SW480 (cell line): ENCODE measurements at places on chromosomes 16 and 17.

DNA sequence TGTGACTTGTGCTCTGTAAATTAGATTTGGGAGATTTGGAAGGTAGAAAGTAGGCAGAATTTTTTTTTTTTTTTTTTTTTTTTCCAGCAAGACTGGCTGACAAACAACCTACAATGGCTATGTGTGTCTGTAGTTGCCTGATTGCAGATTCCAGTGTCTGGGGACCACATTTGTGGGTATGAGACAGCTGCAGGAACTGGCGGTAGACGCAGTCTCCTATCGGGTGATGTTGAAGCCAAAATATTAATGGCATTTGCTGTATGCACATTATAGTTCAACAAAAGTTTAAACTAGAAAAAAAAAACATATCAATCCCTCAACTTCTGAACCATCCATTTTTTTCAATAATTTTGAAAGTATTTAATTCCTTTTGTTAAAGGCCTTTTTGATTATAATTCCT, 665.2 kb downstream of the TOX3 start:
- no peak for DNase-seq

DNA sequence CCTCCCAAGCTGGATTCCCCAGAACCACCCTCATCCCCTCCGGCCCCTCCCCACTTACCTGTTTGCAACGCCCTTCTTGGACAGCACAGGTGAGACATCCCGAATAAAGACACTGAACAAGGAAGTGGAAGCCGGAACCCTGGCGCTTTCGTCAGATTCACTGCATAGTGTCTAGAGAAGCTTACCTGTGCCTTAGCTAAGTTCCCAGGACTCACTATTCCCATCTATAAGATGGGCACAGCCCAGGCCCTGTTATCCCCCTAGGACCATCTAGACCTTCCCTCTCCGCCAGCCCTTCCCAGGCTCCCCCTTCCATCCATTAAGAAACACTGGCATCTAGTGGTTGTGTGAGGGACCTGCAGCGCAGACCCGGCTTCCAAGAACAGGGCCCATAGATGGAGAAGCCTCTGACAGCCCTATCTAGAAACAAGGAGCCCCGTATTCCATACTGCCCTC, 26.9 kb upstream of the RPL38 start:
- DNase-seq: peak; percentile 69

DNA sequence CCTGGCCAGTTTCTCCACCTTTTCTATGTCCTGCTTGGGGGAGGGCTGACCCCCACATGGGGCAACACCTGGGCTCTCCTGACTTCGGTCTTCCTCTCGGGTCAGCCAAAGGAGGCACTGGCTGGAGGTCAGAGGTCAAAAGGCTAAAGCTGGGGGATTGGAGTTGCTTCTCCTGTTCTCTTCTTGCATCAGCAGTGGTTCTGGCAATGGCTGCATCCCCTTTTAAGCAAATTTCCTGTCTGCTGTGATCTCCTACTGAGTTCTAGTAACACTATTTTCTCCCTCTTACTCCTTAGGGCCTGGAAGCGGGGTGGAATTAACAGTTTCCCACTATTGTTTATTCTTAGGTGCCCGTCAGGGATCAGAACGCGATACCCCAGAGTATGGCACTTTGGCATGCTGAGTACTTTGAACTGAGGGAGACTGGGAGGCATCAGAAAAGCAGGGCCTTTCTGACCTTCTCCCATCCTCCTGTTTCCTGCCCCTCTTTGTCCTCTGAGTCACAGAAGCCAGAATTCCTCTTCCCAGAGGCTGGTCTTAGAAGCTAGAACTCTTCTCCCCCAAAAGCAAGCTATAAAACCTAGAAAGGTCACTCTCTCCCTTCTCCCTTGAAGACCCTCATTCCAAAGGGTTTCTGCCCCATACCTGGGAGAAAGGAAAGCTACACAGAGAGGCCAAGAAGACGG, 268.2 kb downstream of the STX8 start:
- DNase-seq: no peak

DNA sequence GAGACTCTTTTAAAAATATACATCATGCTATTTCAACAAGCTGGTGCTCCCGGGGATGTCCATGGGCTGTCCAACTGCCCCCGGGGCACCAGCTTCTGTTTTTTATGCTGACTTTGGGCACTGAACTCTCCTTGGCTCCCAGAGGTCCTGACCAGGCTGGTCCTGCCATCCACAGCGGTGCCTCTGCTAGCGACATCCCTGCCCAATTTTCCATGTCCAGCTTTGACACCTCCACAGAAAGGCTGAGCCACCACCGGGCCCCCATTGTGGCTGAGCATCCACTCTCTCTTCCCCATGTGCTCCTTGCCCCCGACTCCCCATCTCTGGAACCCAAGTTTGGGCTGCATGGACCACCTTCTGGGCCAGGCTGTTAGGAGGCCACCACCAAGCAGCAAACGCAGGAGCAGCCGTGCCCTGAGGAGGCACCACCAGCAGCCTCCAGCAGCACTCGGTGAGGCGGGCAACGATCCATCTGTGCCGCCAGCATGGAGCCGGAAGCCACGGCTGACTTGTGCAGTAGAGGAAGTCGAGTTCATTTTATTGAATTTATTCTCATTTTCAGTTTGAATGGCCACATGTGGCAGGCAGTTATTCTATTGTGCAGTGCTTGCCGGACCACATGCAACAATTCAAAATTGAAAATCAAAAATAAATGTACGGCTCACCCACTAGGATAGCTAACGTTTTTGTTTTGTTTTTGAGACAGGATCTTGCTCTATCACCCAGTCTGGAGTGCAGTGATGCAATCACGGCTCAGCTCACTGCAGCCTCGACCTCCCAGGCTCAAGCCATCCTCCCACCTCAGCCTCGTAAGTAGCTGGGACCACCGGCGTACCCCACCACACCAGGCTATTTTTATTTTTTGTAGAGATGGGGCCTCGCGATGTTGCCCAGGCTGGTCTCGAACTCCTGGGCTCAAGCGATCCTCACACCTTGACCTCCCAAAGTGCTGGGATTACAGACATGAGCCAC, 2.8 kb upstream of the MEAK7 start:
- no peak for DNase-seq

- no peak for DNase-seq
Measured at GRCh38 chr16:85926370-85926769, 27.4 kb downstream of the IRF8 start.

DNA sequence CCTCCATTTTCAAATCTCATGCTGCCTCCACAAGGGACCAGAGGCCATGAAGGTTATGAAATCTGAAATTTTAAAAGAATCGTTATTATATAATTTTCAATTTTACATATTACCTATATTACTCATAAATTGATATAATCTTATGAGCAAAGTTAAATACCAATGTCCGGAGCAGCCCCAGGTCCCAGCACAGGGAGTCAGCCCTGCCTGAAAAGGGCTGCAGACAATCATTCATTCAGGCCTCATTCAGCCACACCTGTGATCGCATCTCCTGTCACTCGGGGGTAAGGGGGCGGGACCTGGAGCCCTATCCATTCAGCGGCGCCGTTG, 172.5 kb downstream of the AHSP start:
- no peak for DNase-seq

DNA sequence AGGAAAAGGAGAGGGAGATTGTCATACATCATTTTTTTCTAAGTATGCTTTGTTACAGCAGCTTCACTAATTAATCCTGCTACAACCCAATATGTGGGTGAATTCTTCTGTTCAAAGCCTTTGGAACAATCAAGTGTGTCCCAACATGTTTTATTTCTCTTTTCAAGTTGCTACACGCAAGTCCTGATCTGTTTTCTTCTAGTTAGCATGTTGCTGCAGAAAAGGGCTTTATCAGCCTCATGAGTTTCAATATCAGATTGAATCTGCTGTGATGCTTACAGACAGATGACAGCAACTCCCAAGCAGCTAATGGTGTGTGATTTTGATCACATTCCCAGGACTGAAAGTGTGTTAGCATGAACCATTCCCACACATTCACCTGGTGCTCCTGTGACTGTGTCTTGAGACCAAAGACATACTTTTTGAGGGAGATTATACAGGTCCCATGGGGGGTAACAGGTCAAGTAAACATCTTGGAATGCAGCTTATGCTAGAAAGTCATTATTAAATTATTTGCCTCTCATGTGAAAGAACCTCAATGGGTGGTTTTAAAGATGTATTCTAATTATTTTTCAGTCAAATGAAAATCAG, 96.9 kb upstream of the KCNJ16 start:
- DNase-seq: no peak

DNA sequence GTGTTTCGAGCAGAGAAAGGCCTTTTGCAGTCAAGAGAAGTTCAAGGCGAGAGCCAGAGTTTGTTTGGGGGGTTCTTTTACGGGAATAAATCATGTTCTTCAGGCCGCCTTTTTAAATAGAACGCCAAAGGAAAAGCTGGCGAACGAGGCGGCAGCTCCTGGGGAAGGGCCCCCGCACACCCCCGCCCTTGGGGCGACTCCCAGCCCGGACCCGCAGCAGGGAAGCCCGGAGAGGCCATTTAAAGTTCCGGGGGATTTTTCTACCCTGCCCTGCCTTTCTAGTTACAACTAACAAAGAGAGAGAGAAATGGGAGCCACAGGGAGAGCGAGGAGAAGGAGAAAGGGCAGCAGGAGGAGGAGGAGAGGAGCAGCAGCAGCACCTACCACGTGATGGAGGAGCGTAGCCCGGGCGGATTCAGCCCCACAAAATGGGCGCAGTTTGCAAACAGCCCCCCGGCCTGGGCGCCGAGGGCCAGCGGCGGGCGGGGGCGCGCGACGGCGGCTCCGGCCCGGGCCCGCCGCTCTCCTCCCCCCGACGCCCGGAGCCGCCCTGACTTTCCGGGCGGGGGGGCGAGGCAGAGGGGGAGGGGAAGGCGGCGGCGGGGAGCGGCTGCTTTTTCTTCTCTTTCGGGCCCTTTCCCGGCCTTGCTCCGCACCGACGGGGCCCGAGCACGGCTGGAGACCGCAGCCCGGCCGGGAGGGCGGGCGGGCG, 634 bp downstream of the KANSL1 start:
- peak; percentile 92 for DNase-seq

GRCh38 chr17:50831471-50831928, 3.9 kb upstream of the WFIKKN2 start:
- no peak for DNase-seq

DNA sequence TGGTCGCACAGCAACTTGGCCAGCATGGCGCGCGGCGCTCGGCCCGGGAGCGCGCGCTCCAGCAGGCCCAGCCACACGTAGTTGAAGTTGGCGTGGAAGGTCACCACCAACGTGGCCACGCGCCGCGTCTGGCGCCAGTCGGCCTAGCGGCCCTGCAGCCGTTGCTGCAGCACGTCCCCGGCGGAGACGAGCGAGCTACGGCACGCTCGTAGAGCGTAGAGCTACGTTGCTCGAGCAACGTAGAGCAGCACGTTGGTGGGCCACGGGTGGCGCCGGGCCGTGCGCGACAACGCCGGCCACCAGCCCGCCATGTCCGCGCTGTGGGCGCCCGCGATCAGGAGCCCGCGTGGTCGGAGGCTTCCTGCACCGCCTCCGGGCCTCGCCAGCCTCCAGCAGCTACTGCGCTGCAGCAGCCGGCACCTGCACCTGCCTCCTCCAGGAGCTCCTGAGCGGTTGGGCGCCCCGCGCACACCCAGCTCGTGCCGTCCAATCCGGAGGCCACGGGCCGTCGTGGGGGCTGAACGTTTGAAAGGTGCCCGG, 13.4 kb upstream of the SULT1A1 start:
- peak; percentile 66 for DNase-seq

- no peak for DNase-seq
Measured at GRCh38 chr17:70862295-70862694, 693.0 kb downstream of the KCNJ2 start.

- no peak for DNase-seq
Measured at GRCh38 chr17:44559634-44560554, 2.6 kb downstream of the FZD2 start.

DNA sequence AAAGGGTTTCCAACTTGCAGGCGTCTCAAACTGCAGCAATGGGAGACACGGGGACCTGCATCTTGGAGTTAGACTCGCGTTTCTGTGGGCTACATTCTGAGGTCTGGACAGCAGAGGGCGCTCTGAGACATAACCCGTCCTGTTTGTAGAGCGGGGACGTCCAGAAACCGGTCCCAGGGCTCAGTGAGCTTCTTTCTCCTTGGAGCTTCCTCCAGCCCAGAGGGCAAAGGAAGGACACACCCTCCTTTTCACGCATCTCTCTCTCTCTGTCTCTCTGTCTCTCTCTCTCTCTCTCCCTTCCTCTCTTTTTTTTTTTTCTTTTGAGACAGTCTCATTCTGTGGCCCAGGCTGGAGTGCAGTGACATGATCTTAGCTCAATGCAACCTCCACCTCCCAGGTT, 19.8 kb downstream of the COX4I1 start:
- DNase-seq: peak; percentile 55

GRCh38 chr17:42276609-42277341, 584 bp upstream of the STAT5B start:
- peak; percentile 65 for DNase-seq

- no peak for DNase-seq
Measured at GRCh38 chr17:75551266-75551665, 25.8 kb downstream of the LLGL2 start.

DNA sequence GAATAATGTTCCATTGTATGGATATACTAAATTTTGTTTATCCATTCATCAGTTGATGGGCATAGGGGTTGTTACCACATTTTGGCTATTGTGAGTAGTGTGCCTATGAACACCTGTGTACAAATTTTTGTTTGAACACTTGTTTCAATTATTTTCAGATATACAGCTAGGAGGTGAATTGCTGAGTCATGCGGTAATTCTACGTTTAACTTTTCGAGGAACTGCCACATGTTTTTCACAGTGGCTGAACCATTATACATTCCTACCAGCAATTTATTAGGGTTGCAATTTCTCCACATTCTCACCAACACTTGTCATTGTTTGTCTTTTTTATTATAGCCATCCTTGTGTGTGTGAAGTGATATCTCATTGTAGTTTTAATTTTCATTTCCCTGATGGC, 75.6 kb downstream of the AKAP1 start:
- DNase-seq: no peak

DNA sequence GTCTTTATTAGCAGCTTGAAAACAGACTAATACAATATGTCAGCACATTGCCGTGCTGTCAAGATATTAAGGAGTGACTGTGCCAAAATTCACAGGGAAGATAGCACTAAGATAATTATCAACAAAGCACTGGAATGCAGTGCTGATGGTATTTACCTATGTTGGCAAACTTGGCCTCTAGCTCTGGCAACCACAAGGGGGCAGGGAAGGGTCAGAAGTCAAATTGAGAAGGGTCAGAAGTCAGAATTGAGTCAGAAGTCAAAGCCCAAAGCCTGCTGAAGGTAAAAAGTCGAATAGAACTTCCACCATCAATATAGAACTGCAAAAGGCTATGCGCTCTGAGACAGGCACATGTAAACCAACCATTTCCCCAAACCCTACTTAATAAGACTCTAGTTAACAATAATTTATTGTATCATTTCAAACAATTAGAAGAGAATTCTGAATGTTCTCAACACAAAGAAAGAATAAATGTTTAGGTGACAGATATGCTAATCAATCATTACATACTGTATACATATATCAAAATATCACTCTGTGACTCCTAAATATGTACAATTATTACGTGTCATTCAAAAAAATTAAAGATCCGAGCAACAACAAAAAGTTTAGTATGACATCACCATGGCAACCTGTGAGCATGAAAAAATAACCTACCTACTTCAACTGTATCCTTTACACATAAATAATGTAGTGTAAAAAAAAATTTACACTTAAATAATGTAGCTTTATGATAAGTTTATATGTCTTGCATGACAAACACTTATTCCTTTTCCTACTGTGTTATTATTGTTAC, 916.1 kb downstream of the KCNJ2 start:
- peak; percentile 56 for DNase-seq

GRCh38 chr17:36212966-36213365, 2.1 kb downstream of the CCL4L2 start:
- DNase-seq: no peak

GRCh38 chr17:38738686-38739085, 8.5 kb downstream of the CISD3 start:
- DNase-seq: no peak
